HS-27A (cell line): ENCODE measurements at places on chromosomes 1 and 21.

DNA sequence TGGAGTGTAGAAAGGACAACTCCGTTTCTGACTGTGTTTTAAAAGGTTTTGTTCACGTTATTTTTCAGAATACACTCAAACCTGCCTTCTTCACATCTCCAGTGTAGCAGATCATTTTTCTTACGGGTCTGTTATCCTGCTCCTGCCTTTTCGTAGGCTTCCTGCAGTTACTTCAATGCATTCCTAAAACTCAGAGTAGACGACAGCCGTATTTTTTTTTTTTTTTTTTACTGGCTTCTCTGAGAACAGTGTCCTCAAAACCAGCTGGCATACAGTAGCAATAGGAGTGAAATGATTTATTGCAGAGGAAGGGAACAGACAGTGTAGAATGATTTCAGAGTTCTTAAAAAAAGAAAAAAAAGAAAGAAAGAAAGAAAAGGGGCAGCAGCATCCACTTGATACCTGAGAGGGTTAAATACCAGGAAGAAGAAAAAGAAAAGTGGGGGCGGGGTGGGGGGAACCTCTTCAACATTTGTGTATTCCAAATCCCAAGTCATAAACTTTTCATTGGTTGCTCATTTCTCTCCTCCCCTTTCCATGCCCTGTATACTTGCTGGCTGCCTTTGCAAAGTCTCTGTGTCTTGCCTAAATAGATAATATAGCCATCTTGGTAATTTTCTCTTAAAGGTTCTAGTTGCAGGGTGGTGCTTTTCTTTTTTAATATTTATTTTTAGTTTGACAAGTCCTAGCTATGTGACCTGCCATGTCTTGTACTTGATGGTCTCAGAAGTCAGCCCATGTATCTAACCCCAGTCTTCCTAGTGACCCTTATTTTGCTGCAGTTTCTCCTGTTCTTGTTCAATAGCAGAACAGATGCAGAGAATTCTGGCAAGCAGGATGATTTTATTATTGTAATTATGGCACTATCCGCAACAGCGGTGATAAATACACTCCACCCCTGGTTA is 2.8 kb downstream of the TGFB2 start:
- DNase-seq, result no peak

GRCh38 chr1:48414264-48414663 is 57.7 kb downstream of the SPATA6 start:
- DNase-seq, result no peak

- no peak for DNase-seq
These were observed at the start of gene PTPN22 for GRCh38 chr1:113871597-113872113. Gene PTPN22 (minus strand): TSS chr1:113871712.

GRCh38 chr1:32683397-32683796 is 19.2 kb downstream of the SYNC start:
- no peak for DNase-seq

GRCh38 chr1:66356605-66357004 is 177.3 kb upstream of the SGIP1 start:
- DNase-seq, result no peak

- no peak for DNase-seq
These were observed 146.2 kb downstream of the KCNT2 start for GRCh38 chr1:196462086-196462485.

- no peak for DNase-seq
These were observed 982 bp upstream of the IL24 start for GRCh38 chr1:206896261-206896660.

- DNase-seq, result no peak
These were observed 3.0 kb upstream of the TGFB2 start for GRCh38 chr1:218342091-218342490.

DNA sequence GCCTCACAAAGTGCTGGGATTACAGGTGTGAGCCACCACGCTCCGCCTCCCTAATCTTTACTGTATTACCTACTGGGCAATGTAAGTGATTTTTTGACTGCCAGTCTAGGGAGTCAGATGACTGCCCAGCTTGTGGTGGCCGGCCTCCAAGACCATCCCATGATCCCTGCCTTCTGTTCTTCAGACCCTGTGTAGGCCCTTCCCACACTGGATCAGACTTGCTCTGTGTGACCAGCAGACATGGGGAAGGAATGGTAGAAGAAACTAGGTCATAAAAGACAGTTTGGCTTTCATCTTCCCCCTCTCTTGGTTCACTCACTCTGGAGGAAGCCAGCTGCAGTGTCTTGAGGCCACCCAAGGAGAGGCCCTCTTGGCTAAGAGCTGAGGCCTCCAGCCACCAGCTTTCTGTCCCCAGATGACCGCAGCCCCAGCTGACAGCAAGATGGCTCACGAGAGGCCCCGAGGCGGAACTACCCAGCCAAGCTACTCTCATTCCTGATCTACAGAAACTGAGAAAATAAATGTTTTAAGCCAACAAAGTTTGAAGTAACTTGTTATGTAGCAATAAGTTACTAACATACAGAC is 14.5 kb upstream of the CBR3 start:
- no peak for DNase-seq

DNA sequence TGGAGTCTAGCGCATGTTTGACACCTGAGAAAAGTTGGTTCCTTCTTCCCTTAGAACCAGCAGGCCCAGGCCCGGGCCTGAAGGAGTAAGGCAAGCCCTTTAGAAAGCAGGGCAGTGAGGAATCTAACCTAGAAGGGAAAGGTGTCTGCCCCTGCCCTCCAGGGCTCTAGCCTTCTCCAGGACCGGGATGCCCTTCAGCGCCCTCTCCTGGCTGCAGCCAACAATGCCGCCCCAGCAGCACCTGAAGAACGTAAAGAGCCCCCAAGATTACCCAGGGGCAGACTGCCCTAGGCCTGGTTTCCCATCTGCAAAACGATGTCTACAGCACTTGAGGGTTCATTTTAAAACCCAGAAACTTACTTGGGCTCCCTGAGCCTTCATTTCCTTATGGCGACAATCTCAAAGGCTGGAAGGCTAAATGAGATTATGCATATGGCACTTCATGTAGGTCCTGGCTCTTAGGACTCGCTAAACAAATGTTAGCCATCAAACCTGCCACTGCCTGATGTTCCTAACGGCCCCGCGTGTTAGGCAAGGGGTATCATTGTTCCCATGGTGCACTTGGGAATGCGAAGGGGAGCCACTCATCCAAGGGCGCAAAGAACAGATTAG is 106.7 kb upstream of the KLHDC7A start:
- no peak for DNase-seq

GRCh38 chr1:31822766-31823165 is 6.9 kb upstream of the SPOCD1 start:
- no peak for DNase-seq

DNA sequence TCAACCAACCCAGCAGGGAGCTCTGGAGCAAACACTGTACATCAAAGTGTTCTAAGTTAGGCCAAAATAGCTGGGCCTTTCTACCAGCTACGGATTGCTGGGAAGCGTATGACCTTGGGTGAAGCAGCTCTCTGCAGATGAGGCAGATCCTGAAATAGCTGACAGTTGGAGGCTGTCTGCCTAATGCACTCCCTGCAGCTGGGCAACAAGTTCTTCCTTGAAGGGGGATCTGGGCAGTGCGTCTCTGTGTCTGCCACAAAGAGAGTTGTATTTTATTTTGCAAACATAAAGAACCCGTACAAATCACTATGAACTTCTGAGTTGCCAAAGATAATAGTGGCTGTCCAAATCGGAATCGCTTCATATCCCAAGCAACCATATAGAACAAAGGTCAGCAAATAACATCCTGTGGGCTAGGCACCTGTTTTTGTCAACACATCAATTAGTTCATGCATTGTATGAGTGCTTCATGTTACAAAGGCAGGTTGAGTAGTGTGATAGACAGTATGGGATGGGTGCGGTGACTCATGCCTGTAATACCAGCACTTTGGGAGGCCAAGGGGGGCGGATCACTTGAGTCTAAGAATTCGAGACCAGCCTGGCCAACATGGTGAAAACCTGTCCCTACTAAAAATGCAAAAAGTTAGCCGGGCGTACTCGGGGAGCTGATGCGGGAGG is 29.1 kb upstream of the KLF17 start:
- peak; percentile 19 for DNase-seq

- DNase-seq, result no peak
These were observed 120.4 kb upstream of the IRF2BP2 start for GRCh38 chr1:234730475-234730769.

- DNase-seq, result no peak
These were observed 48.8 kb downstream of the NID1 start for GRCh38 chr1:236016083-236016482.

DNA sequence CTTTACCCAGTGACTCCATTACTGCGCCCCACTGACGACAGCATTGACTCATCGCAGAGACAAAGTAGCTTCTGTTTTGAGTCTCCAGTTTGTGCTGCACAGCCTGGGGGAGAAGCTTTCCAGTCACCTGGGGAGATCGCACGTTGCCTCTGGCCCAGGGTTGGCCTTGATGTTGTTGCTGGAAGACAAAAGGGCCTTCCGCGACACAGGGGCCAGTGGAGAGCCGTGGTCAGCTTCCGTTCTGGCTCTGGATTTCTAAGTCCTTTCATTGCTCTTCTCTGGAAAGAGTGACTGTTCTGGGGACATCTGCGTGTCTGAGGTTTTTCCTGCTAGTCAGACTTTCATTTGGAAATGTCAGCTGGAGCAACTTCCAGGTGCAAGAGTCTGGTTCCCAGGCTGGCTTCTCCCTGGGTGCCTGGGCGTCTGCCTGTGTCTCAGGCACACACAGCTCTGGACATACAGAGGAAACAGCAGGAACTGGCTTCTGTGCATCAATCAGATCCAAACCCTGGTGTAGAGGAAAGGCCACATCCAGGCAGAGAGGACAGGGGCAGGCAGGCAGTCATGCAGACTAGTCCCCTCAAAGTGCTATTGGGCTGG is 257.0 kb downstream of the SIPA1L2 start:
- DNase-seq, result no peak

GRCh38 chr1:6251681-6252373 is 7.8 kb downstream of the HES3 start:
- no peak for DNase-seq

DNA sequence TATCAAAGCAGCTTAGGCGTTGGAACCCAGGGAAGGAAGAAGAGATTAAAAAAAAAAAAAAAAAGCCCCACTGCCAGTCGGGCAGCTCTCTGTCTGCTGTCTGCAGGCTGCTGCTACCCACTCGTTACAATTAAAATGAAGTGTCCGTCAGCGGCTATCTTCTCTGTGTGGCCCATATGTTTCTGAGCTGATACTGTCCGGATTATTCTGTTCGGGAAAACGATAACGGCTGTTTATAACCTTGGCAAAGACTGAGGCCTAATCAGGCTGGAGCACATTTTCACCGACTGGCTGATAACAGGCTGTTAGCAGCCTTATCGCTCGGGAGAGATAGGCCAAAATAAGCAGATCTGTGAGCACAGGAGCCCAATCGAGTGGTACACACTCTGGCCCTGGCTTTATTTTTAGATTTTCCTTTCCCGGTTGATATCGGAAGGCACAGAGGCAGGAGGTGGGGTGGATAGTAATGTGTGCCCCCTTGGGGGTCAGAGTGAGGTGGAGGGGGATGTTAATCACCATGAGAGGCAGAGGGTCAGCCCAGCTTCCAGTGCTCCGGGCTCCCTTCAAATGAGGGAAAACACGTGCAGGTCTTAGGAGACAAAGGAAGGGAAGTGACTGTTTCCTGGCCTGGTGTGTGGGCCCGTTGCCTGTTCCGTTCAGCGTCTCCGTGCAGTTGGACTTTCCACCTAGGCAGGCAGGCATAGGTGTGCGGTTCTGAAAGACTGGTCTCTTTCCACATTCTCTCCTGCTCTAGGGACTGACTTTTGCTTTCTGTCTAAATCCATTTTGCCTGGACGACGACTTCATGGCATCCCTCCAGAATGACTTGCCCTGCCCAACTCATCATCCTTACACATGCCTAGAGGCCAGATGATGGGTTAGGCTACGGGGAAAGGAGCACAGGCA is 153.4 kb downstream of the PBX1 start:
- DNase-seq, result no peak

DNA sequence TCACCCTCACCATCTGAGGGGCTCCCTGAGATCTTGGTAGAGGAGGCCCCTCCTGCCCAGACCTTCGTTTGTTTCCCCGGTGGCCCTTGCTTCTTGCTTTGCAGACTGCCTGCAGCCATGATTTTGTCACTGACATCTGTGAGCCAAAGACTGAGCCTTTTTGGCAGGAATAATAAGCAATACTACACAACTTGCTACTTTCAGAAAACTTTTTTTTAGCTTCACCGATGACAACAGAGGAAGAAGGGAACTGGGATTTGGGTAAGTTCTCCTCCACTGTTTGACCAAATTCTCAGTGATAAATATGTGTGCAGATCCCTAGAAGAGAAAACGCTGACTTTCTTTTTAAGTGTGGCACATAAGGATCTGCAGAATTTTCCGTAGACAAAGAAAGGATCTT is 11.7 kb upstream of the CD101 start:
- no peak for DNase-seq

DNA sequence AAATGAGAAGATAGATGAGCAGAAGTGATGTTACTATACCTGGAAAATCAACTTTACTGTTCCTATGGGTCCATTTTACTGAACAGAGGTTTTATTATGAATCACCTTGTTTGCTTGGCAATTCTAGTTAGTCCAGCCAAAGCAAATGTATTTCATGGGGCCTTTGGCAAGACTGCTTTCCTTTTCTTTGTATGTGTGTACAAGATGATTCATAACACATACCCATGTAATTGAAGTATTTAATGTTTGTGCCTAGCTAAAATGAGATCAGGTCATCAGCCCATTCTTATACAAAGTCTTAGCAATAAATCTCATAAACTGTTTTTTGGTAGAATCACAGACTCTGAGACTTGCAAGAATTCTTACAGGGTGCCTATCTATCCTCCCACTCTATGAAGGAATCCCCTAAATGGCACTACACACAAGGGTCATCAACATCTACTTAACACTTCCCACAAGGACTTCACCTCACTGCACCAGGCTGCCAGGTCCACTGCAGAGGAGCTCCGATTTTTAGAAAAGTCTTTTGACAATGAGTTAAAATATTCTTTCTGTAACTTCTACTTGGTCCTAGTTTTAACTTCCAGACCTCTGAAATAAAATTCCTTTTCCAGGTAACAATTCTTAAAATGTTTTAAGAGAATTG is 58.5 kb downstream of the LPAR3 start:
- no peak for DNase-seq

- DNase-seq, result no peak
These were observed 49.2 kb downstream of the B3GALNT2 start for GRCh38 chr1:235455097-235455496.

DNA sequence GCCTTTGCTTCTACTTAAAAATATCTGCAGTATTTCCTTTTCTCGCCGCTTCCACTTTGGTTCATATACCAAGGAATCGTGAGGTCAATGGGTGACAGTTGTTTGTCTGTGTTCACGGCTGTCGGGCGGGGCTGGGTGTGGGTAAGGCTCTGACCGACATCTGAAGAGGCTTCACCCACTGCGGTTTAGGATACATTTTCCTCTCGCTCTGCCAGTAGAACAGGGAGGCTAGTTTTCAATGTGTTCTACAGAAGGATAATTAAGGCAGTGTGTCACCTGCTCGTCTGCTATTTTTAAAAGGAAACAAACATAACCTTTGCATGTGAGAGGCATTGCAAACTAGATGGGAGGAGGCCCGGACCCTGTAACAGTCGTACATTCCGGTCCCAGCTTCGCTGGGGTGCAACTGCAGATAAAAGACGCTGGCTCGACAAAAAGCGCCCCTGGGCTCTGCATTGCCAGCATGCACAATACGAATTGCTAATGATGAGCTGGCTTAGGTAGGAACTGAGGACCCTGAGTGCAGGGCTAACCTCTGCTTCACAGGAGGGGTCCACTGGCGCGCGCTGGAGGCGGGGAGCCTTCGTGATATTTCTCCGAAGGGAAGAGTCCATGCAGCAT is 8.5 kb upstream of the ERG start:
- no peak for DNase-seq

- no peak for DNase-seq
These were observed 19.4 kb downstream of the ENO1 start for GRCh38 chr1:8858888-8859706.
